A549 treated with dexamethasone at 1 μM for 4 hours (cell line): ENCODE measurements at places on chromosomes 13 and 19. TPM values are rescaled to one million over a fixed set of nuclear protein-coding genes. Genes with fewer than 3 reads are reported as not detected.

PLIN5 gene
- 0.10 to 0.21 TPM (median 0.13 TPM) in 4 of 5 replicates, not detected in the other for total RNA-seq

SULT2A1 gene
- 0.03 to 0.04 TPM in 2 of 5 replicates, not detected in the others for total RNA-seq

KCNC3 gene
- total RNA-seq, result 0.98 to 1.7 TPM (median 1.7 TPM) in 5 replicates

TNNI3 gene
- total RNA-seq, result 6.4 to 9.5 TPM (median 8.1 TPM) in 5 replicates

TDRD12 gene
- 0.09 to 0.59 TPM (median 0.16 TPM) in 5 replicates for total RNA-seq

IFT88 gene
- total RNA-seq, result 8.4 to 9.6 TPM (median 8.8 TPM) in 5 replicates

PRKCG gene
- 4.1 to 7.3 TPM (median 6.1 TPM) in 5 replicates for total RNA-seq
